NT2/D1 (cell line): ENCODE measurements at places on chromosomes 7 and 10.

- no peak for DNase-seq
These were observed 7.8 kb downstream of the FBXW4 start for GRCh38 chr10:101687071-101687658.

GRCh38 chr10:90857635-90858460 lies at the start of gene HTR7:
HTR7 (minus strand) TSS chr10:90858039; CDS start chr10:90857671, 368 bp downstream.
- peak; percentile 27 for DNase-seq

- no peak for DNase-seq
These were observed 15.4 kb downstream of the FGF8 start for GRCh38 chr10:101760510-101760909.

DNA sequence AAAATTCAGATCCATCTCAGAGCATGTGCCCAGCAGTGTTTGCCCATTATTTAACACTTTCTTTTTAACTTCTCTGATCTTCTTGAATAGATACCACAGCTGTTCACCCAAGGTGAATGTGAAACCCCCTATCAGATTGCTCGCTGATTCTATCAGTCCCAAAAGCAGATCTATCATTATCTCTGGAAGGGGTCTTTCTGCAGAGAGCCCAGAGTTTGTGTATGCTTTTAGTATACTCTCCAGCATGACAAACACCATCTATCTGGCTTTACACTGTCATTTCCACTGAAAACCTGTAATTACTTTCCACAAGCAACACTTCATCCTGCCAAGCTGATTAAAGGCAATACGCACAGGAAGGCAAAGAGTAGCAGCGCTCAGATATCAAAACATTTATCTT lies 168.2 kb downstream of the CACNA2D1 start:
- DNase-seq: no peak

GRCh38 chr10:114401195-114401791 lies 3.0 kb downstream of the AFAP1L2 start:
- no peak for DNase-seq
